ENCODE measurements at places on chromosomes 2 and 18.

DNA sequence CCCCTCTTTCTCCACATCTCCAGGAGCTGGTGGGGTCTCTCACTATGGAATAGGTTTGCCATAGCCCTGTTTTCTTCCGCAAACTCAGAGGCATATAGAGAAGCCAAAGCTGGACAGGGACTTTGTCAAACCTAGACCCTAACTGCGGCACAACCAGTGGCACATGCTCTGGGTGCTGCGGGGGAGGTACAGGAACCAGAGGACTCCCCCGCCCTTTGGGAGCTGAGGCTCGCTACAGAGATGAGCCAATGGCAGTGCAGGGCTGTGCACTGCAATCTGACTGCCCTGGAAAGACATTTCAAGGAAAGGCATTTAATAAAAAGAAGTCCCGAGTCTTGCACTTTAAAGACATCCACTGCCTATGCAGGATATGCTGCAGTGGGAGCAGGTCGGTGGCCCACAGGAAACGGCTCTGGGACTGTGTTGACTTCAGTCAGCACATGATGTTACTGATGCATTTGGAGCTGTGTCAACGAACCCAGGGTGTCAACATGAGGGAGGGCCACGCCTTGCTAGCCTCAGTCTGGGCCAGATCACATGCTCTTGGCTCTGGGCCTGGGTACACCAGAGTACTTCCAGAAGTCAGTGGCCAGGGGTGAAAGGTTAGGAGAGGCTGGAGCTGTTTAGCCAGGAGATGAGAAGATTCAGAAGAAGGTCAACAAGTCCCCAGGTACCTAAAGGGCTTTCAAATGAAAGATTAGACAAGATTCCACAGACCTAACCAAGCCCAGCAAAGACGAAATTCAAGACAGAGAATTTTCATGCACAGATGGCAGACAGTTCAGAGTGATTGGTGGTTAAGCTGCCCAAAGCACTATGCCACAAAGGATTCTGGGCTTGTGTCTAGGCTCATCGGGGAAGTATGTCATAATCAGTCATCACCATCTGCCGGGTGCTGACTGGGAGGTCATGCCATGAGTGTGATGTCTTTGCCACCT, 8.2 kb downstream of the SLC35F6 start:
- no peak for DNase-seq

DNA sequence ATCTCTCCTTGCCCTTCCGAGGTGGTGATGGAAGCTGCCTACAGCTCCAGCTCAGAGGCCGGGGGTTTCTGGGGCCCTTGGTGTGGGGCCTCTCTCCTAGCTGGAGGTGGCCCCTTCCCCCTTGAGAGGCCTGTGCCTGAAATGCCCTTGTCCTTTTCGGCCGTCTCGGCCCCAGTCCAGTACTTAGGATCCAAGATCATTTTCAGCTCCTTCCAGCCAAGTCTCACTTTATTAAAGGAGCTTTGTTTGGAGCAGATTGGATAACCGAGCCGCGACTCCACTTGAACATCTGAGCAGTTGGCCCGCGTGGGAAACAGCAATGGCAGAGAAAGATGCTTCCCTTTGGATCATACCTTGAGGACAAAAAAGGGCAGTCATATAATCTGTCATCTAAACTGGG, 125.0 kb downstream of the NEDD4L start:
- no peak for DNase-seq

- no peak for DNase-seq
Observed at GRCh38 chr2:60958361-60958760, 59.2 kb upstream of the PEX13 start.

DNA sequence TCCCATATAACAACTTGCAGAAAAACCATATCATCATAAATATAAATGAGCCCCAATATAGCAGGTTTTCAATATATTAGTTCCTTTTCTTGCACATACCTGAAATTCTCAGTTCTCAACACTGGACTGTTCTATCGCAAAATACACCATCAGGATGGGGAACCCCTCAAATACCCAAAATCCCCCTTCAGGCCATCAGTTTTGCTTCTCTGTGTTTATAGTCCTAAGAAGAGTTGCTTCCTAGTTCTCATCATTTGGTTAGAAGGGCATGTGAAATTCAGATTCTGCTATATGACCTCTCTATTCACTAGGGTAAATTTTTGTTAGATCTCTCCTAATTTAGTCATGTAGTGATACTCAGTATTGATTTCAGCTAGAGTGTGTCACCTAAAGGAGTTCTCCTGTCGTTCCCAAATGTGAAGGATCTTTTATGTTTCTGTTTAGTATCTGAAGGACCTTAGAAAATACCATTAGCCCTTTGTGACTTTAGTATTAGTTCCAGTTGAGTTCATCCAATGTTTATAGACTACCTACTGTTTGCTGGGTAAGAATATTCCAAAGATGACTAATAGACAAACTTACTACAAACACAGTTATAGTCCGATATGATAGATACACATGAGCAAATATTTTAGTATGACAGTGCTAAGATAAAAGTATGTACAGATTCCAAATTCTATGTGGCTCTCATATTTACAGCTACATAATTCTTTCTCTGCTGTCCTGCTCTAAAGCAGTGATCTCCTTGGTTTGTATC, 115.8 kb downstream of the TTC27 start:
- no peak for DNase-seq

DNA sequence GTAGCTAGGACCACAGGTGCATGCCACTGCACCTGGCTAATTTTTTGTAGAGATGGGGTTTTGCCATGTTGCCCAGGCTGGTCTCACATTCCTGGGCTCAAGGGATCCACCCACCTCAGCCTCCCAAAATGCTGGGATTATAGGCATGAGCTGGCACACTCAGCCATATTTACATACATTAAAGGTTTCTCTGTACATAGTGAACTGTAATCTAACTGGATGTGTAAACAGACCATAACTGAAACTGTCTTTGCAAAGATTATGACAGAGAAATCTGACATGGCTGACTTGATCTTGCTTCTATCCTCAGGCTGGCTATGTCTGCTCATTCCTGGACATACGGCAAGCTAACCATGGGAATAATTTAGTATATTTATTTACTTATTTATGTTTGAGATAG, 139.2 kb upstream of the XPO1 start:
- DNase-seq, result no peak

- no peak for DNase-seq
Observed at GRCh38 chr2:55511508-55512124, 7.9 kb upstream of the CFAP36 start.

DNA sequence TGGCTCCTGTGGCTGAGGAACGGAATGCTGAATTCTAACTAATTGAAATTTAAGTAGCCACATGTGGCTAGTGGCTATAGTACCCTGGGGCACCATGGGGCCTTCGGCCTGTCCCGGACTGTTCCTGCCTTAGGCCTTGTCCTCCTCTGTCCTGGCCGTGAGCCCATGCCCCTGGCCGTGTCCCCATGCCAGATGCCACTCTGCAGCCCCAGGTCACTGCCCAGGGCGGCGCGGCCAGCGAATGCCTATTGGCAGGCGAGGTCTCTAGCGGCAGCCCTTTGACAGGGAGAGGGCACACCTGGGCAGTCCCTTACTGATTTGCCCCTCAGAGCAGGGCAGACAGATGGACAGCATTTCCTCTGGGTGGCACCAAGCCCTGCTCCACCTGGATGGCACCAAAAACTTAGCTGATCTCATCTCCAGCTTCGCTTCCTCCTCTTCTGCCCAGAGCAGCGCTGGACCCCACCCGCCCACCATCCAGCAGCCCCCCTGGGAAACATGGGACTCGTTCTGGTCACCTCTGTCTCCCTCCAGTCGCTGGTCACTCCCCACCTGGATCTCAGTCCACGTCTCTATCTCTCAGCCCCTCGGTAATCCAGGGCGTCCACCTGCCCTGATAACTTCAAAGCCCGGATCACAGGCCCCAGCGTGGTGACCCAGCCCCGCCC, 1.1 kb upstream of the DGKD start:
- no peak for DNase-seq

GRCh38 chr2:232126301-232127099, 165.0 kb downstream of the DIS3L2 start:
- no peak for DNase-seq

GRCh38 chr18:2625217-2625616, 30.3 kb upstream of the SMCHD1 start:
- no peak for DNase-seq

DNA sequence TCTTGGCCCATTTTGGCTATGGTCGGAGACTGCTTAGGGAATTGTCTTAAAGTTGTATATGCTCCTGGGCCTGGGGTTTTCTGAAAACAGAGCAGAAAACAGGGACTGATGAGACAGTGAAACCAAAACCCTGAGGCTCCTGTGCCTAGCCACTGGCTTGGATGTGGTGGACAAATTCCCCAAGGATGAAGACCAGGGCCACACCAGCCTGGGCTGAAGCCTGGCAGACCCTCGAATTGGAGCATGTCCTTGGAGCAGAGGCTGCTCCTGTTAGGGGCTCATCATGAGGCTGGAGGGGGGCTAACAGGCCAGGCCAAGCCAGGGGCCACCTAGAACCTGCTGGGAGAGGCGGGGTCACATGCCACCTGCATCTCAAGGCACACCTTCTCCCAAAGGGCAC, 68.1 kb downstream of the STPG4 start:
- no peak for DNase-seq

- no peak for DNase-seq
Observed at GRCh38 chr18:6561420-6561861, 146.7 kb upstream of the L3MBTL4 start.

DNA sequence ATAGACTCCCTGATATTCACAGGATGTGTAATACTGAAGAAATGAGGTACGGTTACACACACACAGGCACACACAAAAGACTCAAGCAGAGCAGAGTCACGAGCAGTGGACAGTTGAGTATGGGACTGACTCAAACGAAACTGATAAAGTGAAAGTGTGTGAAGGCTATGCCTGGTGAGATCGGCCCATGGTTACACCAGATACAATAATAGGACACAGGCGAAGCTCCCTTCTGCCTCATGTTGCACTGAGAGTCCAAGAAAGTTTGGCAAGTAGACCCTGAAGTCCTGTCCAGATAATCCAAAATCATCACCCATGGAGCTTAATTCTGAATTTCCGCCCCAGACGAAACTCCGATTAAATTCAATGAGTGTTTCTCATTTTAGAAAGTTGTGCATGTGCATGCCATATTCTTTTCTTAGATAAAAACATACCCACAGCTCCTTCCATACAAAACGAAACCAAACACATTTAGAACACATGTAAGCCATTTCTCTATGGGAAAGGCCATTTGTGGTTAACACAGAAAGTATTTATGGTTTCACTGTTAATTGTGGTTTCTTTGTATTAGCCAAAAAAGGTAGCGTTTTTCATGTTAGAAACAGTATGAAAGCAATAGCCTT, 567.6 kb downstream of the PLCL1 start:
- no peak for DNase-seq

GRCh38 chr2:239752951-239753350, 272.2 kb downstream of the NDUFA10 start:
- no peak for DNase-seq

DNA sequence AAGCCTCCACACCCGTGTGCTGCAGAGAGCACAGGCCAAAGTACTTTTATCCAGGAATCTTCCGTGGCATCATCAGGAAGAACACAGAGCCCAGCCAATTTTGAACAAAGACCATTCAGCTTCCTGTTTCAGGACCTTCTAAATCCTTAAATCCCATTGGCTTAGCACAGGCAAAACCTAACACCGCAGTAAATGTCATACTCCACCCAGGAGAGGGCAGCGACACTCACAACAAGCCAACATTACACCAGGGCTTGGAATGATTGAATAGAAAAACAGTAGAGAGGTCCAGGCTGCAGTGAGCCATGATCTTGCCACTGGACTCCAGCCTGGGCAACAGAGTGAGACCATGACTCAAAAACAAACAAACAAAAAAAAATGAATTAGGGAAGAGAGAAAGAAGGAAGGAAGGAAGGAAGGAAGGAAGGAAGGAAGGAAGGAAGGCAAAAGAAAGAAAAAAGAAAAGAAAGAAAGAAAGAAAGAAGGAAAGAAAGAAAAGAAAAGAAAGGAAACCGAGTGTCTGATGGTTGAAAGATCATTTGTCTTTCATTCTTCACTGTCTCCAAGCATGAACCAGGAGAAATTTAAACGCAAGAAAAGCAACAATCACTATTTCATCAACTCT, 144.6 kb upstream of the SATB2 start:
- DNase-seq, result no peak

- no peak for DNase-seq
Observed at GRCh38 chr2:136045344-136045743, 59.9 kb upstream of the DARS1 start.

DNA sequence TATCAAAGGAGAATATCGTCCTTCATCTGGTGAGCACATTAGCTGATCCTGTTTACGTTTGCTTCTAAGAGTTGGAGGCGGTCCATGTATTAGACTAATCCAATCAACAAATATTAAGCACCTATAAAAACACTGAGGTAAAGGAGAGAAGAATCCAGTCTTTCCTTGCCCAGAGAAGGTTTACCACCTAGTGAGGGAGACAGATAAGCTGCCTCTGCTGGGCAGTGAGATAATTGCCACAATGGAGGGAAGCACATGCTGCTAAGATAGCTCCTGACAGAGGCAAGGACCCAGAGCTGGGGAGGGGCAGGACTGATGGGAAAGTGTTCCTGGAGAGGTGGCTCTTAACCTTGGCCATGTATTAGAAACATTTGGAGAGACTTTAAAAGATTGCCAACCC, 36.7 kb upstream of the ST8SIA5 start:
- DNase-seq, result no peak

- DNase-seq, result peak; percentile 75
Observed at GRCh38 chr2:68121873-68122679, 35.6 kb upstream of the PNO1 start.

DNA sequence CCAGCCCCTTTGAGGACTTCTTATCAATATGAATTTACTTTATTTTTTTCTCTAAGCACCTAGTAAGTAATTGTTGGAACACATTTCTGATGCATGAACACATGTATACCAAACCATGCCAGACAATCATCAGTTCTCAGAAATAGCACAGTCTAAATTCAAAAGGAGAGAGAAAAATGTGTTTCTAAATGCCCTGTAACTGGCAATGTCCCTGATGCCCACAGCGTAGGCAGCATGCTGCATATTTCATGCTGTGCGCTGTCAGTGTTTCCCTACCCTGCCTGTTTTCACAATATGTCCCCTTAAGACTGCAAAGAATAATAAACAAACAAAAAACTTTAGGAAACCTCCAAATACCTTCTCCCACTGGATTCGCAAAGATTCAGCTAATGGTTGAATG, 881.0 kb upstream of the CHAC2 start:
- DNase-seq, result no peak

Measured in stimulated activated CD8-positive, alpha-beta memory T cell treated with anti-CD3 and anti-CD28 coated beads, Interleukin-2, amount 100 ng/mL, for 48 hours (primary cell).